ENCODE measurements at places on chromosomes 12 and 14.

DNA sequence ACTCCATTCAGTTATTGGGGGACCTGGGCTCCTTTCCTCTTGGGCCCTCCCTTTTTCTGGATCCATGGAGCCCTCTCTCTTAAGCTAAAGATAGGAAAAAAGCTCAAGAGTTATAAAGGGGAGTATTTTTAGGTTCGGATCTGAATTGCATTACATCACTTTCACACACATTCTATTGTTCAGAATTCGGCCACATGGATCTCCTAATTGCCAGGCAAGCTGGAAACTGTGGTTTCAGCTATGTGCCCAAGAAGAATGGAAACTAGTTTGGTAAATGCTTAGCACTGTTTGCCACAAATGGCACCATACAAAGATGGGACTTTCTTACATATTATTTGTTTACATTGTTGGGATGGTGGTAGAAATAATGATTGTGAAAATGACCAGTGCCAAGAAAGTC is 145.6 kb downstream of the LRIG3 start:
- no peak for DNase-seq

DNA sequence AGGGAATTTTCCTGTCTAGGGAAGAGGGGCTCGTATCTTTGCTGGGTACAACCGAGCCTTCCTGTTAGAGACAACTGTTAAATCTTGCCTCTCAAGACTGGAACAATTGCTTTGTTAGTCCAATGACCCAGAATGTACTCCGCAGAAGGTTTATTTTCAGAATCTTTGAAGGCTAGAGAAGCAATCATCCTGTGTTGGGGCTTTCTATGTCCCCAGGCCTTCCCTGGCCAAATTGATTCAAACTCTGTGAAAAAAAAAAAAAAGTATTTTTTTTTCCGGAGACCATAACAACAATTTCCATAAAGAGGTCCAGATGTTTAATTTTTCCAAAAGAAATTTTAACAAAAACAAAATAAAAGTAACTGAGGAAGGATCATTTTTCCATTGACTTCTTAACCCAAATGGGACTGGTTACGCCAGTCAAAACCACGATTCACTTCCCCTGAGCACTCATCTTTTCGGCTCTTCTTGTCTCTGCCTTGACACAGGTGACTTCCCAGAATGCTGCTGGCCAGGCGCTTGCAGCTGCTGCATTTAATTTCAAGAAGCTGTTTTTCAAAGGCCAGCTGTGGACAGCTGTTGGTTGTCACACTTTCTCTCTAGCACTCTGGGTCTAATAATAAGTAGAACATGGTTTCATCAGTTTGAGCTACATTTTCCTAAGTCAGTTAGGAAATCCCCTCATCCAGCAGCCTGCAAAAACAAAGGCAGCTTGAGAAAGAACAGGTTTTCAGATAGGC is 81.6 kb upstream of the MANSC4 start:
- no peak for DNase-seq

DNA sequence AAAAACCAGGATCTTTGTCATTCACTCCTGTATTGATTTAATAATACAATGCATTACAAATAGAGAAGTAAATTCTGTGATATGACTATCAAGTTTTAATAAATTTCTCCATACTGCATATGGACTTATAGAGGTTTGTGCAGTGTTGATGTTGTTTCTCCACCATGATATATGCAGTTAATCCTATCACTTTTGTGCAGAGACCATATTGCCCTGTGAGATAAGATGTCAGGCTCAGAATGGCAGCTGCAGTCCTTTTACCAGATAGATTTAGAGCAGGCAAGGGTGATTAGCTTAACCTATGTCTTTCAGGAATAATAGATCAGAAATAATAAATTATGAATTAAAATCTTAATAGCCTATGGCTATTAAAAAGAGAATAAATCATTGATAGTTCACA is 38.6 kb upstream of the KCNJ8 start:
- DNase-seq: no peak

DNA sequence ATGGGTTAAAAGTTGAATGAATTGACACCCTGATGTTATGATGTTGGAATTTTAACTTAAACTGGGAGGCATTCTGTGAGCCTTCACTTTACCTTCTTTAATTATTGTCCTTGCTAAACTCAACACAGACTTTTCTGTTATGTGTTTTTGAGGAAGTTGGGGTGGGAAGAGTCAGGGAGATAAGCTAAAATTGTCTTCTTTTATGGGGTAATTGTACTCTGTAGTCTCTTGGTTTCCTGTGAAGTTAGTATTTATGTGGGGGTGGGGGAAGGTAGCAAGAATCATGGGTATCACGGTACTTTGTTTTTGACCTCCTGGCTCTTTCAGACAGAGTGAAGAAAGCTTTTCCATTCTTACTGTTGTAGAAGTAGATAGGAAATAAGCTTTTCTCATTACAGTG is 32.9 kb downstream of the RAB21 start:
- no peak for DNase-seq

- no peak for DNase-seq
Measured at GRCh38 chr14:56063131-56063530, 55.1 kb upstream of the PELI2 start.

DNA sequence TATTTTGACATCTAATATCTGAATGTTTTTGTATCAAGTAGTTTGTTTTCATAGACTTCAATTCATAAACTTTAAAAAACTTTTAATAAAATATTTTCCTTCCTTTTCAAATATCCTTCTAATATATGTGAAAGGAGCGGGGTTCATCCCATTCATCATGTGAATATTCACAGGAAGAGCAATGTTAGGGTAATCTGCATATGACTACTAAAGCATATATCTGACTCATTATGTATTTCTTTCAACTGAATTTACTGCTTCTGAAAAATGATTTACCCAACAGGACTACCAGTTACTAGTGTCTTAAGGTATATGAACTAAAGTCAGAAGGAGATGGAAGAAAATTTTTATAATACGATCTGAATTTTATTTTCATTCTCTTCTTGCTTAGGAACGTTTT is 30.5 kb downstream of the DHRS7 start:
- no peak for DNase-seq

DNA sequence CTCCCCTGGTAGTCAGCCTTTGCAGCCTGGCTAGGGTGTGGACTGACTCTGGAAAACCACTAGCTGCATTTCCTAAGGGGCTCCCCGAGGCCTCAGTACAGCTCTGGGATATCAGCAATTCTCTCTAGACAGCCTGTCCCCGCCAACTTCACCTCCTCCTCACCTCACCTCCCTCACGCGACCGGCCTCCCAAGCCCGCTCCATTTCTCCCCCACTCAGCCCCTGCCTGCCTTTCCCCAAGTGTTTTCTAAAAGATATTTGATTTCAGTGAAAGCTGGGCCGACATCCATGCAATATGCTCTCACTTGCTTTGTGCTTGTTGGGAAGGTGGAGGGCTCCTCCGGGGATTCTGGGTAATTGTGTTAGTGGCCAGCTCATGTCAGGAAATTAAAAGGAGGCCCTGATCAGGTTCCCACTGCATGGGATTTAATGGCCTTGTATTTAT is 91.8 kb downstream of the ESRRB start:
- DNase-seq: no peak

GRCh38 chr14:71824816-71825215 is 107.4 kb upstream of the RGS6 start:
- no peak for DNase-seq

DNA sequence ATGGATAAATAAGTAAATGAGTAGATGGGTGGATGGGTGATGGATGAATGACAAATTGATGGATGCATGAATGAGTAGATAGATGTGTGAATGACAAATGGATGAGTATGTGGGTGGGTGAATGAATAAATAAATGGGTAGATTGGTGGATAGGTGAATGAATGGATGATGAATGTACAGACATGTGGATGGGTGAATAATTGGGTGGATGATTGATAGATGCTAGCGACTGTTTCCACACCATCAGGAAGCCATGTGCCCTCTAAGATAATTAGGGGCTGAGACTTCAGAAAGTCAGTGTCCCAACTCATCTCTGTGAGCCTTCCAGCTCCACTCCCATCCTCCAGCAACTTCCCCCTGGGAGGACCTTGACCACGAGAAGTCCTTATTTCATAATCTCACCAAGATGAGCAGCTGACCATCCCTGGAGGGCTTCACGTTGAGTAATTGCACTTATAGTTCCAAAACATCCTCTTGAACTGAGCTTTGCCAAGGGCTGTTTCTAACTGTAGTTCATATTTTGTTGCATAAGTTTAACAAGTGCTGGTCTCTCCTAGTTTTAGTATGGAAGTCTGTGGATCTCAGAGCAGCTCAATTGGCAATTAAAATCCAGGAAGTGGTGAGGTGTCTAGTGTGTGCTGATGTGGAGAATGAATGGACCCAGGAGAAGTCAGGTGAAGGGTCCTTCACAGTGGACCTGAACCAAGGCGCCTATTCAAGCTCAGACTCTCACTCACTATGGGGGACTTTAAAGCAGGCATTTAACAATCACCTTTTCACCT is 295.7 kb downstream of the ADGRD1 start:
- no peak for DNase-seq

DNA sequence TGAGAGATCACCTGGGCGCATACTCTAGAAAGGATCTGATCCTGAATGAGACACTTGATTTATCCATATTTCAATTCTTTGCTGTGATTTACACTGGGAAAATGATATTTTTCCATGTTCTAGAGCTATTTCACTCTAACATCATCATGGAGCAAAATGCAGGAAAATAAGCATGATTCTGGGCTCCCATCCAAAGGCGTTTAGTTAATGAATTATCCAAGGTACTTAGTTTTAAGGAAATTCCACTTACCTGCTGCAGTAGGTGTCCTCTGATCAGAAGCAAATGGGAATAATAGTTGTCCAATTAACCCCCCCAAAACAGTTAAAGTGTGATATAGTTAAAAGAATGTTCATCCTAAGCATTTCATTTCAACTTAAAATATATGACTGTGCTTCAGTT is 204.5 kb upstream of the PRKD1 start:
- DNase-seq: no peak

GRCh38 chr12:1978078-1978862 is 26.0 kb downstream of the DCP1B start:
- DNase-seq: no peak

DNA sequence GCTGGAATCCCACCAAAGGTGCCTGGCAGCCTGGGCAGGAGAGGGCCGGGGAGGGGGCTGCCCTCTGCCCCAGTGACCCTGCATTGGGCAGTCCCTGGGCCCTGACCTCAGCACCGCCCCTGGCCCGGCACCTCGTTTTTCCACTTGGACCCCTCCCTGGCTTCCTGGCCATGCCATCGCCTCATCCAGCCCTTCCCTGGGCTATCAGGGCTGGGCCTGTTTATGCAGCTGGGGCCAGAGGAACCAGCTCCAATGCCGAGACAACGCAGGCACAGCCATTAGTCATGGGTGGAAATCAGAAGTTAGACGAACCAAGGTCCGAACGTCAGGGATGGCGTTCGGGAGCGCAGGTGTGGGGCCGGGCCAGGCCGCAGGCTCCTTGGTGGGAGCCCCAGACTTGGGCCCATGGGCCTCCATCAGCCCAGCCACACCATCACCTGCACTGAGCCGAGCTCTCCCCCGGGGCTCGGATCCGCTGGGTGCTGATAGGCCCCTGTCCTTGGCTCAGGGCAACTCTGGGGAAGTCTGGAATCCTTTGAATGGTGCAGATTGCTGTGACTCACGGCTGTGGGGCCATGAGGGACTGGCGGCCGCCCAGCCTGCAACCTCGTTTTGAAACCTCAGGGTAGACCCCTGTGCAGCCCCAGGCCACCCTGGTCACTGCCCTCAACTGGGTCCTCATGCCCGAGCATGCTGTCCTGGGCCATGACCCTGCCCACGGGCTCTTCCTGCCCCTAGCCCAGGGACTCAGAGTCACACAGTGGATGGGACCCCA is 169.4 kb downstream of the KIF26A start:
- no peak for DNase-seq

- DNase-seq: no peak
Measured at GRCh38 chr14:22007784-22008412, 334.3 kb upstream of the OR4E1 start.

- DNase-seq: no peak
Measured at GRCh38 chr12:48486679-48487078, 4.4 kb downstream of the C12orf54 start.

GRCh38 chr12:110379197-110379596 is 24.3 kb downstream of the ANAPC7 start:
- no peak for DNase-seq

DNA sequence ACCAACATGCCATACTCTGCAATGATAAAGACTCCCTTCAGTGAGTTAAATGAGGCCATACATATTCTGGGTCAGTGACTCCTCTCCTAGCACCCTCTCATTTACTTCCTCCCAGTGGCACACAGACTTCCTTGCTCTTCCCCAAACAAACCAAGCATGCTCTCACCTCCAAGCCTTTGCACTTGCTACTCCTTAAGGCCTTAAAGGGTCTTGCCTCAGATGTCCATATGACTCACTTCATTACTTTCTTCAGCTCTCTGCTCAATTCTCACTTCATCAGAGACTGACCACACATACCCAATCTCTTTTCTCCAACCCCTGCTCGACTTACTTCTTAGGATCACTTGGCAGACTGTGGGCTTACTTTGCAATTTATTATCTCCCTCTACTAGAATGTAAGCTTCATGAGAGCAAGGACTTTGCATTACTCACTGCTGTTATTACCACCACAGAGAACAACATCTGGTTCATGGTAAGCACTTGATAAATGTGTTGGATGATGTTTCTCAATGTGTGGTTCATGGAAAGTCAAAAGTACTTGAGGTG is 22.8 kb downstream of the DDX24 start:
- DNase-seq: no peak

- DNase-seq: no peak
Measured at GRCh38 chr14:54691525-54692283, 124.8 kb downstream of the SAMD4A start.

- no peak for DNase-seq
Measured at GRCh38 chr14:32693114-32693513, 245.6 kb upstream of the NPAS3 start.

DNA sequence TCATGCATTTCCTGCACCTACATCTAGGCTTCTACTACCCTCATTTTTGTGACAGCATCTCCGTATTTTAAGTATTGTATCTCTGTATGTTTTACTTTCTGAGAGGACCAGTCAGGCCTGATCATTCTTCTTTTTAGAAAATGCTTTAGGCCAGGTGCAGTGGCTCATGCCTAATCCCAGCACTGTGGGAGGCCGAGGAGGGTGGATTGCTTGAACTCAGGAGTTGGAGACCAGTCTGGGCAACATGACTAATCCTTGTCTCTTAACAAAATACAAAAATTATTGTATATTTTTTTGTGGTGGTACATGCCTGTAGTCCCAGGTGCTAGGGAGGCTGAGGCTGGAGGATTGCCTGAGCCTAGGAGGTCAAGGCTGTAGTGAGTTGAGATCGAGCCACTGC is 36.9 kb downstream of the PACS2 start:
- no peak for DNase-seq

DNA sequence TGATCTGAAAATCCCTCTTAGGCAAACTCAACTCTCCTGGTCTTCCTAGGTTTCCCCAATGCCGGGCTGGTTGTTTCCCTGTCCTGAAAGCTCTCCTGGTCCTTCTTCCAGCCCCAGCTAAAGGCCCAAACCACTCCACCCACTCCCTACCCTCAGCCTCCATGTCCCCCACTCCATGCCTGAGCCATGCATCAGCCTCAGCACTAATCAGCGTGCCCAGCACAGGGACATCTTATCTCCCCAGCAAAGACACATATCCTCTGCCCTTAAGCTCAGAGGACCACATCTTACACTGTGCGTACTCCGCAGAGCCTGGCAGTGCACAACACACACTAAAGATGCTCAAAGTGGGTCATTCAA is 25.9 kb downstream of the ACTN1 start:
- no peak for DNase-seq

All from activated CD8-positive, alpha-beta memory T cell treated with anti-CD3 and anti-CD28 coated beads for 4 hours (primary cell).